Adrenal gland (tissue), 19 donors: ENCODE measurements at places on chromosomes 6 and 20. TPM values are rescaled to one million over a fixed set of nuclear protein-coding genes. Genes with fewer than 3 reads are reported as not detected.

Gene SUMO4
- not detected for polyA plus RNA-seq

Gene CLPSL2
- polyA plus RNA-seq = not detected

Gene SLC17A1
- not detected for polyA plus RNA-seq

Gene TREML1
- polyA plus RNA-seq = 3.2 TPM

Gene HLA-G
- not detected for polyA plus RNA-seq

Gene LY6G6F
- not detected for polyA plus RNA-seq

- no peak for DNase-seq
Observed at GRCh38 chr6:89467437-89467836, 34.5 kb downstream of the ANKRD6 start.

GRCh38 chr6:157401734-157402338 lies 20.8 kb downstream of the ZDHHC14 start:
- no peak for DNase-seq

- no peak for DNase-seq
Observed at GRCh38 chr20:9028419-9028818, 40.5 kb upstream of the PLCB4 start.

DNA sequence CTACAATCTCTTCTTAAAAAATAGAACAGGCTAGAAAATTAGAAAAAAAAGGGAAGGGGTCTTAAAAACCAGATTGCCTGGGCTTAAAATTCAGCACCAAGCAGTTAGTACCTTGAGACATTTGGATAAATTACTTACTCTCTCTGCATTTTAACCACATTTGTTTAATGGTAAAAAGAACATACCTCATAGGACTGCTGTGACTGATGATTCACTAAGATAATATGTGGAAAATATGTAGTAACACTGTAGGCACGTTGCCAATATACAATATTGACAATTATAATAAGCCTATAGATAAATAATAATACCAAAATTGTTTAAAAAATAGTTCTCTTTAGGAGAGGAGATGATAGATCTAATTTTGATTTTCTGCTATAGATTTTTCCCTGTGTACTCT lies 750.4 kb downstream of the TENT5A start:
- DNase-seq = no peak

DNA sequence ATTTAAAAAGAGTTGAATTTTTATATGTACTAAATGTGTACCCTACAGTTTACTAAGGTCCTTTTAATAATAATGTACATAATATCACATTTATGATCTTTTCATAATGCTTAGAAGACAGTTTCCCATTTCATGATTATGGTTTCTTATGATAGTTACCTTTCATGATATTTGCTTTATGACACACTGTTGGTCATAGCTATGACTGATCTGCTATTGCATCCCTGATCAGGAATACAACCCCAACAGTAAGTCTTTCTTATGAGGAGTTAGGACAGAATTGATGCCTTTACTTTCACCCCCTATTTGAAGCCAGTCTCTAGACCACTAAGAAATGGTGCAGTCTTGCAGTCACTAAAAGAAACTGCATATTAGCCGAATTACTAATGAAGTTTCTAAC lies 31.0 kb downstream of the LCA5 start:
- no peak for DNase-seq

- DNase-seq = no peak
Observed at GRCh38 chr6:11113038-11113437, 1.5 kb upstream of the ERVFRD-1 start.

DNA sequence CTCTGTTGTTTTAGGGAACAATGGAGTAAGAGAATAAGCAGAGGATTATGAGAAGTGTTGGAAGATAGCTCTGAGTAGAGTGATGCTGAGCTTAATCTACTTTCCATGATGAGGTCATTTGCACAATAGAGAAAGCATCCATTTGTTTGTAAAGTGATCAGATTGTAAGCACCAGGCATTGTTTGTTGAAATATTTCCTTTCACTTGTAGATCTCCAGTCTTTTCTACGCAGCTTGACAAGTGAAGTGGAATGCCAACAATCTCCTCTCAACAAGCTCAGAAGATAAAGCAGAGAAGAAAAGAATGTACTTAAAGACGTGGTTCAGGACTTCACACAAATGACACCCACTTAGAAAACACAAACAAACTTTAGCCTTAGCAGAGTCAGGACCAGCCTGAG lies 80.1 kb upstream of the MARCKS start:
- DNase-seq = no peak

GRCh38 chr6:97915537-97915936 lies 632.5 kb upstream of the MMS22L start:
- no peak for DNase-seq

DNA sequence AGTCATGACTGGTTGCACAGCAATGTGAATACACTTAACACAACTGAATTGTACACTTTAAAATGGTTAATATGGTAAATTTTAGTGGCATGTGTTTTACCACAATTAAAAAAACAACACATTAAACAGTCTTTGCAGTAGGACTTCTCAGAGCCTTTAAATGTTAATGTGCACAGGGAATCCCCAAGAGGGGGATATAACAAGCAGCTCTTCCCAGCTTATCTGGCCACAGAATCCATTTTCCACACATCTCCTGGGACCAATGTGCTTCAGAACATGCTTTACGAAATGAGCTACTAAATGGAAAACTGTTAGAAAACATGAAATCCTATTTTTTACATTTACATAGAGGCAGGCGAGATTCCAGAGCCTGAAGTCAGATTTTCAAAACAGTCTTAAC lies 44.4 kb downstream of the FYN start:
- DNase-seq = no peak

GRCh38 chr6:155779456-155779855 lies 323.8 kb upstream of the NOX3 start:
- DNase-seq = no peak

- no peak for DNase-seq
Observed at GRCh38 chr20:53216478-53216855, 244.3 kb downstream of the TSHZ2 start.

DNA sequence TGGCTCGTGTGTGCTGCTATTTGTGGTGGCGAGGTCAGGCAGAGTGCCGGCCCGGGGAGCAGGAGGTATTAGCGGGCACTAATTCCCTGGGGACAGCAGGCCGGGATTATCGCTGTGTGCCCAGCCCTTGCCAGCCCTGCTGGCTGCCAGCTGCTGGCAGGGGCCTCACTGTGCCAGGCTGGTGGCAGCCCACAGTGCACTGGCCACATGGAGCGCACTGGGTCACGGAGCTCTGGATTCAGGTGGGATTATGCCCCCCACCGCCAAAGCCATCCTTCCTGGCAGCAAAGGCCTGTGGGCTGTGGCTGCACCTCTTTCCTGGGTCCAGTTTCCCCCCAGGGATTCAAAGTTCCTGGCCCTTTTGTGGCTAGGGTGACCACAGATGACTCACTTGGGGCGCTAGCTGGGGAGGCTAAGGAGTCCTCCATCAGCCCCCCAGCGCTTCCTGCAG lies 59.7 kb downstream of the YTHDF1 start:
- DNase-seq = no peak

- DNase-seq = no peak
Observed at GRCh38 chr20:17693444-17694001, 6.2 kb upstream of the BANF2 start.
